ENCODE measurements at places on chromosomes 11 and 22.

DNA sequence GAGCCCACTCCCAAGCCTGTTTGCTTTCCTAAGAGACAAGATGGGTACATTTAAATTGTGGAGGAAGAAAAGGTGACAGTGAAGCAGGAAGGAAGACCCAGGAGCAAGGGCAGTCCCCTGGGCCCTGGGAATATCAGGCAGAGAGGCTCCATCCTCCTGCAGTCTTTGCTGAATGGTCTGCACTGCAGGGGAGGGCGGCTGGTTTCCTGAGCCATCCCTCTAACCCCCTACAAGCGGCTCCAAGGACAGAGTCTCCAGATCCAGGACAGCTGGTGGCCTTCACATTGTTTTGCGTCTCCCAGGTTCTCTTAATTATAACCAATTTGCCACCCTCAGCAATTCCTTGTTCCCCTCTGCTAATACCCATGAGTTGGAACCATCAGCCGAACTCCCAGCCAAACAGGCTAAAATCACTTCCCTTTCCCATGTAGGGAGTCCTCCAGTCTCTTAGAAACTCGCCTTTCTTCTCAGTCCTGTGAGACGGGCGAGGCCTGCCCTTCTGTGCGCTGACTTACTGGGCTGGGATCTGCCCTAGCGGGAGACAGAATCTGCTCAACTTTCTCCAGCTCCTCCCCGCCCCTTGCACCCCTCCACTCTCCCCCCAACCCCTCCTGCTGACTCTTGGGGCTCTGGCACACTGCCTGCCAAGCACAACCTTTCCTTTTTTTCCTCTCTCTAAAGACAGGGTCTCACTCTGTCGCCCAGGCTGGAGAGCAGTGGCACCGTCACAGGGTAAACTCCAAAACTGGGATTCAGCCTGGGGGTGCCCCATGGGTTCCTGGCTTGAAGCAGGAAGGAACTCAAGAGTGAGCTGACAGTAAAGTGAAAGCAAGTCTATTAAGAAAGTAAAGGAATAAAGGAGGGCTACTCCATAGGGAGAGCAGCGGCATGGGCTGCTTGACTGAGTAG lies 53.4 kb upstream of the EMID1 start:
- peak; percentile 5 for DNase-seq

- DNase-seq, result no peak
These were observed 6.0 kb upstream of the AHNAK start for GRCh38 chr11:62552485-62553079.

GRCh38 chr11:69204941-69205742 lies 49.4 kb downstream of the SMIM38 start:
- no peak for DNase-seq

GRCh38 chr11:3161720-3162409 lies 3.2 kb downstream of the OSBPL5 start:
- DNase-seq, result no peak

DNA sequence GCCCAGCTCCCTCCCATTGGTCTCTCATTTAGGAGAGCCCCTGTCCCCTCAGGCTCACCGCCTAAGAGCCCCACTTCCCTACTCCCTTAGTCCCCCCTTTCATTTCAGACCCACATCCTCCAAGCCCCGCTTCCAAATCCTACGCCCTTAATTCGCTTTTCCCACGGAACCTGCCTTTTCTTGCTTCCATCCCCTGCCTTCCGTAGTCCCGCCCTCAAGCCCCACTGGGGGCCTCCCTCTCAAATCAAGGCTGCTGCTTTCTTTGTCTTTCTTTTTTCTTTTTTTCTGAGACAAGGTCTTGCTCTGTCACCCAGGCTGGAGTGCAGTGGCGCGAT lies 396 bp downstream of the CCDC157 start:
- DNase-seq, result no peak

DNA sequence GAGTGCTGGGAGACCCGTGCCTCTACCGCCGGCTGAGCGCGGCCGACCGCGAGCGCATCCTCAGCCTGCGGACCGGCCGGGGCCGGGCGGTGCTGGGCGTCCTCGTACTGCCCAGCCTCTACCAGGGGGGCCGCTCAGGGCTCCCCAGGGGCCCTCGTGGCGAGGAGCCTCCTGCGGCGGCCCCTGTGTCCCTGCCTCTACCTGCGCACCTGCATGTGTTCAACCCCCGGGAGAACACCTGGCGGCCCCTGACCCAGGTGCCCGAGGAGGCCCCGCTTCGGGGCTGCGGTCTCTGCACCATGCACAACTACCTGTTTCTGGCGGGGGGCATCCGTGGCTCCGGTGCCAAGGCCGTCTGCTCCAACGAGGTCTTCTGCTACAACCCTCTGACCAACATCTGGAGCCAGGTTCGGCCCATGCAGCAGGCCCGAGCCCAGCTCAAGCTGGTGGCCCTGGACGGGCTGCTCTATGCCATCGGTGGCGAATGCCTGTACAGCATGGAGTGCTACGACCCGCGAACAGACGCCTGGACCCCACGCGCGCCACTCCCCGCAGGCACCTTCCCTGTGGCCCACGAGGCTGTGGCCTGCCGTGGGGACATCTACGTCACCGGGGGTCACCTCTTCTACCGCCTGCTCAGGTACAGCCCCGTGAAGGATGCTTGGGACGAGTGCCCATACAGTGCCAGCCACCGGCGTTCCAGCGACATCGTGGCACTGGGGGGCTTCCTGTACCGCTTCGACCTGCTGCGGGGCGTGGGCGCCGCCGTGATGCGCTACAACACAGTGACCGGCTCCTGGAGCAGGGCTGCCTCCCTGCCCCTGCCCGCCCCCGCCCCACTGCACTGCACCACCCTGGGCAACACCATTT lies 3.5 kb downstream of the KLHDC7B start:
- no peak for DNase-seq

- no peak for DNase-seq
These were observed 109.4 kb upstream of the OR4B1 start for GRCh38 chr11:48107188-48107704.

DNA sequence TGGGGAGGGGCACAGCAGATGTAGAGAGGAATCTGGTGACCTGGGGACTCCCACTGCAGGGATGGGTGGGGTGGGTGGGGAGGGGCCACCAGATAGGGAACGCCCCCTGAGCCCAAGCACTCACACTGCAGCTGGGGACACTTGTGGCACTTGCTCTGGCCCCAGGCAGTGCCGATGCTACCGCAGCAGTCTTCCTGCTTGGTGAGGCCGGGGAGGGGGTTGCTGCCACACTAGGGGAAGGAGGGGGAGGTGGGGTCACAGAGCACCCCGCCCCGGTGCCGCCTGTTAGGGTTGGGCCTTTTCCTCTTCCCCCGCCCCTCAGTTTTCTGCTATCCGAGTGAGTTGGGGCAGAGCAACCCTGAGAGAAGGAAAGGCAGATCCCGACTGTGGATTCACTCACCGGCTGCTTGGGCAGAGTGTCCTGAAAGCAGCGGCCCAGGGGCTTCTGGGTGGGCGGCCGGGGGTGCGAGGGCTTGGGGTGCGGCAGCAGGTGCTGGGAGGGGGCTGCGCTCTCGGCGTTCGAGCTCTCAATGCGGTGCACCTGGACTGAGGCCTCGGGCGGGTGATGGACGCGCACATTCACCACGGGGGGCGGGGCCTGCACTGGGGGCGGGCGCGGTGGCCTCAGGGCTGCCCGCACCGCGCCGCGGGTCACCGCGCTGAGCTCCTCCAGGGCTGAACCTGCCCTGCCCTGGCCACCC lies 4.7 kb downstream of the LTBP3 start:
- no peak for DNase-seq
